HFFc6 (cell line): ENCODE measurements at places on chromosomes 4 and X. TPM values are rescaled to one million over a fixed set of nuclear protein-coding genes. Genes with fewer than 3 reads are reported as not detected.

GRCh38 chr4:99657798-99658197 is at the start of gene C4orf54:
Gene C4orf54 (minus strand): TSS chr4:99657828. CDS start chr4:99654648, 3,180 bp downstream.
- H3K4me3 ChIP-seq = no peak within 1 kb of the TSS
- peaks cover 27% of the 10 kb centered on the region for H3K4me1 ChIP-seq
- DNase-seq = no peak
- H3K27ac ChIP-seq = no peak within 1 kb of the TSS

GRCh38 chrX:117936118-117936517 is 180.5 kb downstream of the KLHL13 start:
- H3K36me3 ChIP-seq = no peaks in the 10 kb centered on the region
- no peak overlapping the region for H3K27ac ChIP-seq
- DNase-seq = no peak
- H3K27me3 ChIP-seq = no peaks in the 10 kb centered on the region
- H3K4me3 ChIP-seq = no peak overlapping the region

- H3K4me1 ChIP-seq = no peaks in the 10 kb centered on the region
- DNase-seq = no peak
- no peak overlapping the region for H3K4me3 ChIP-seq
- H3K36me3 ChIP-seq = no peaks in the 10 kb centered on the region
- no peaks in the 10 kb centered on the region for H3K27me3 ChIP-seq
- H3K27ac ChIP-seq = no peak overlapping the region
Measured at GRCh38 chr4:62814510-62815047, 1594.7 kb downstream of the TECRL start.

- DNase-seq = no peak
- no peak overlapping the region for H3K27ac ChIP-seq
- peaks cover 67% of the 10 kb centered on the region for H3K4me1 ChIP-seq
- peaks cover 19% of the 10 kb centered on the region for H3K36me3 ChIP-seq
Measured at GRCh38 chr4:87053802-87054767, 119.3 kb downstream of the AFF1 start.

DNA sequence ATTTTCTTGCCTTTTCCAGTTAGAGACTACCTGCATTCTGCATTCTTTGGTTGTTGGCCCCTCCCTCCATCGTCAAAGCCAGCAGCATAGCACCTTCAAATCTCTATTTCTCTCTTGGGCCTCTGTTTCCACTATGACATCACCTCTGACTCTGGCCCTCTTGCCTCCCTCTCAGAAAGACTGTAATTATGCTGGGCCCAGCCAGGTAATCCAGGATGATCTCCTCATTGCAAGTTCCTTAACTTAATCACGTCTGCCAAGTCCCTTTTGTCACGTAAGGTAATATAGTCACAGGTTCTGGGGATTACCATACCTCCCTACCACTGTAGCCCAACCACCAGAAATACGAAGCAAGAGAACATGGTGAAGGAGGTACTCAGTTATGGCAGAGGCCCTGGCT is 39.3 kb upstream of the NYX start:
- DNase-seq = no peak
- no peak overlapping the region for H3K27ac ChIP-seq
- H3K4me1 ChIP-seq = peaks cover 5% of the 10 kb centered on the region; the same call in 1 of the 2 replicates
- peaks cover 2% of the 10 kb centered on the region; the same call in 1 of the 2 replicates for H3K27me3 ChIP-seq

GRCh38 chr4:94491322-94491721 is 39.6 kb downstream of the PDLIM5 start:
- peaks cover 3% of the 10 kb centered on the region; the same call in 1 of the 2 replicates for H3K27me3 ChIP-seq
- DNase-seq = peak; percentile 49
- peak overlapping the region; percentile 86 for H3K27ac ChIP-seq
- H3K4me3 ChIP-seq = peak overlapping the region; percentile 81

DNA sequence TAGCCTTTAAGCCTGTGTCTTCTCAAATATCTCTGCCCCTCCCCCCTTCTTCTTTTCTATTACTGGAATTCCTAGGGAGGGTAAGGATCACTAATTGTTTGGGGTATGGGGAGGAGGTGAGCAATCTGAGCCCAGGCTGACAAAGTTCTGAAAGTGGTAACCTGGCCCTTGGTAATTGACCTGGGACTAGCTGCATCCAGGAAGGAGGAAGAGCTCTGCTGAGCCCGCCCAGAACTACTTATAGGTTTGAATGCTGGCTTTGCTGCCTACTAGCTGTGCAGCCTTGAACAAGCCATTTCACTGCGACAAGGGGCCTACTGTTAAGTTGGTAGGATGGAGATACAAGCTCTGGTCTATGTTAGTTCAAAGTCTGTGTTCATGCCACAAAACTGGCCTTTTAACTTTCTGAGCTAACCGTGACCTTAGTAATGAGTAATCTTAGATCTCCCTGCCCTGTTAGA is 37.8 kb downstream of the DGKK start:
- H3K4me1 ChIP-seq = no peaks in the 10 kb centered on the region
- no peaks in the 10 kb centered on the region; the same call in 1 of the 2 replicates for H3K36me3 ChIP-seq
- H3K27me3 ChIP-seq = no peaks in the 10 kb centered on the region
- H3K27ac ChIP-seq = no peak overlapping the region
- DNase-seq = no peak

DNA sequence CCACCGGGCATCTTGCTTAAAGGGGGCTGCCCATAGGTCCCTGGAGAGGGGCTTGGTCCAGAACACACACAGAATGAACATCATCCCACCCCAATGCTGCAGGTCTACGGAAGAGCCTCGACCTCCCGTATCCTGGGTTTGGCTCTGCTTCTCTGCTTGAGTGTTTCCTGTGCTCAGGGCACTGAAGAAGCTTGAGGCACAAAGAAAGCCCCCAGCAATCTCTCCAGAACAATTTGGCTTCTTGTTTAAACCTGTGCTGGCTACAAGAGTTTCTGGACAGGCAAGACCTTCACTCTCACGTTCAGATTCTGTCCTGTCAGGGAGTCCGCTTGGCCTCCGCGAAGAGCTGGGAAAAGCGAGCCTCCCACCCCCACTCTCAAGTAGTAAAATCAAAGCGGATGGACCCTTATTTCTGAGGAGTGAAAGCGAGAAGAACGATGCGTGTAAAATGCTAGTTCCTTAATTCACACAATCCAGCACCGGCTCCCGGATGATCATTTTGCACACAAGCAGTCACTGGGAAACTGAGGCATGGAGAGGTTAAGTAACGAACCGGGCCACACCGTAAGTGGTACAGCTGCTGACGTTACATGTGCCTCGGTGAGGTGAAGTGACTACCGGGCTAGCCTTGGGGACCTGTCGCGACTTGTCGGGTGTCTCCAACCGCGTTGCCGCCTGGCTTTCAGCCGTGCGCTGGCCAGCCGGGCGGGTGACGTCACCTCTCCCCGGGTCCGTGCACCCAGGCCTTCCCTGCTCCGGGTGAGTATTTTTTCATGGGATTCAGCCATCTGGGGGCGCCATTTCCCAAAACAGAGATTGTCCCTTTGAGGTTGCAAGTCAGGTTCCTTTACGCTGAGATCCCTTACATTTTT is 3.1 kb upstream of the SFRP2 start:
- peaks cover 59% of the 10 kb centered on the region for H3K27me3 ChIP-seq
- no peaks in the 10 kb centered on the region for H3K36me3 ChIP-seq
- no peak overlapping the region for H3K4me3 ChIP-seq
- DNase-seq = no peak
- H3K4me1 ChIP-seq = no peaks in the 10 kb centered on the region; the same call in 1 of the 2 replicates

DNA sequence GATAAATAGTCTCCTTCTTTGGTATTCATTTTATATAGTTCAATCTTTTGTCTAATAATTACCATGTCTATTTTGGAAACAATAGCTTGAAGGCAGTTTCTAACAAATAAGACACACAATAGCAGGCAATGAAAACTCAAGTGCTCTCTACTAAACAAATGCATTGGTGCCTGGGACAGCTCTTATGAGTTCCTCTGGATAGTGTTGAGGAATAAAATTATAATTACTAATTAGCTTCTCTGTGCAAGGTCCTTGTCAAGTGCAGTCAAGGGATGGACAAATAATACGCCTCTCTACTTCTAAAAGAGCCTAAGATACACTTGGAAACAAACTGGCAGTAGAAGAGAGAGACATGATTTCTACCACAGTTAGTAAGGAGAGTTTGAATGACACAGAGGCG is 229.0 kb upstream of the GLRA2 start:
- H3K36me3 ChIP-seq = no peaks in the 10 kb centered on the region
- no peak for DNase-seq
- no peaks in the 10 kb centered on the region for H3K4me1 ChIP-seq
- no peak overlapping the region for H3K27ac ChIP-seq
- H3K27me3 ChIP-seq = no peaks in the 10 kb centered on the region
- H3K4me3 ChIP-seq = no peak overlapping the region

DNA sequence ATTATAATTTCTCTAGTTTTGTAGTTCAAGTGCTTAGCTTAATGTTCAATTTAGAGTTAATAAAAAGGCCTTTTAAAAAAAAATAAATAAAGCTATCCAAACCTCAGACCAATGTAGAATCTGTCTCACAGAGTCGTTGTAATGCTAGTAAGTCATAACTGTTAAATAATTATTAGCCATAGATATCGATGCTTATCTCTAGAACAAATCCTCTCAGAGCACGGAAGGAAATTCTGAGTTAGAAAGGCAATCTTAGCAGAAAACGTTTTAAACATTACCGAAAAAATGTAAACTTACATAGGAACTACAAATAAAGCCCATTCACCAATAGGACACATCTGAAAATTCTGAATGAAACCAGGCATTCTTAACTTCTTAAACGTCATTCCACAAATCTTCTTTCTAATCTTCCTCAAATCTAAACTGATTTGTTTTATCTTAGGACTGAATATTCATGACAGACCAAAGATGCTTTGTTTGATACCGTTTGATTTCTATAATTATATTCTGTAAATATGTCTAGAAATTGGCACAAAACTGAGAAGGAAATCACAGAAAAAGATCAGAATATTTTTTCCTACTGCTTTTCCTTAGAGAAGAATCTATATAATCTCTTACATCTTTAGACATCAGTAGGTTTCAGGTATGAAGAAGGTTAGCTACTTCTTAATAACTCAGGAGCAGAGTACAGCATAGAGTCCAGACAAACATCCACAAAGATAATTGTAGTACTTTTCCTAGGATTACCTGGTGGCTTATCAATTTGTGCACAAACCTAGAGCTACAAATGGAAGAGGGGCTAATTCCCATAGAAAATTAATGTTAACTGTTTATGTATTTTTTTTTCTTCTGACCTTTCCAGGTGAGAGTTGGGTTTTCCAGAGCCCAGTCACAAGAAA is 140.7 kb downstream of the BTC start:
- H3K27me3 ChIP-seq = peaks cover 11% of the 10 kb centered on the region; the same call in 1 of the 2 replicates
- H3K27ac ChIP-seq = no peak overlapping the region
- peaks cover 7% of the 10 kb centered on the region; the same call in 1 of the 2 replicates for H3K36me3 ChIP-seq
- peaks cover 11% of the 10 kb centered on the region for H3K4me1 ChIP-seq

GRCh38 chr4:42809419-42810084 is 83.0 kb upstream of the GRXCR1 start:
- H3K4me1 ChIP-seq = no peaks in the 10 kb centered on the region
- no peaks in the 10 kb centered on the region for H3K36me3 ChIP-seq
- no peak overlapping the region for H3K4me3 ChIP-seq
- DNase-seq = no peak
- H3K27ac ChIP-seq = no peak overlapping the region
- H3K27me3 ChIP-seq = peaks cover 2% of the 10 kb centered on the region; the same call in 1 of the 2 replicates

- H3K27ac ChIP-seq = peak overlapping the region; percentile 58
- H3K4me1 ChIP-seq = peaks cover 23% of the 10 kb centered on the region
- no peaks in the 10 kb centered on the region for H3K27me3 ChIP-seq
Measured at GRCh38 chrX:40096395-40097091, 1.2 kb downstream of the BCOR start.

DNA sequence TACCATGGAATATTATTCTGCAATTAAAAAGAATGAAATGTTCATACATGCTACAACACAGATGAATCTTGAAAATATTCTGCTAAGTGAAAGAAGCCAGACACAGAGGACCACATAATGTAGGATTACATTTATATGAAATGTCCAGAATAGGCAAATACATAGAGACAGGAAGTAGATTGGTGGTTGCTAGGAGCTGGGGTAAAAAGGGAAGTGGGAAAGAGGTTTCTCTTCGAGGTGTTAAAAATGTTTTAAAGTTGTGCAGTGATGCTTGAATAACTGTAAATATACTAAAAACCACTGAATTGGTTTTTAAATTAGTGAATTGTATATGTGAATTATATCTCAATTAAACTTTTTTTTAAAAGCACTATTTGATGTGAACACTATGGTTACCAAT is 3.6 kb upstream of the NXT2 start:
- DNase-seq = no peak
- H3K27ac ChIP-seq = no peak overlapping the region
- H3K36me3 ChIP-seq = no peaks in the 10 kb centered on the region

DNA sequence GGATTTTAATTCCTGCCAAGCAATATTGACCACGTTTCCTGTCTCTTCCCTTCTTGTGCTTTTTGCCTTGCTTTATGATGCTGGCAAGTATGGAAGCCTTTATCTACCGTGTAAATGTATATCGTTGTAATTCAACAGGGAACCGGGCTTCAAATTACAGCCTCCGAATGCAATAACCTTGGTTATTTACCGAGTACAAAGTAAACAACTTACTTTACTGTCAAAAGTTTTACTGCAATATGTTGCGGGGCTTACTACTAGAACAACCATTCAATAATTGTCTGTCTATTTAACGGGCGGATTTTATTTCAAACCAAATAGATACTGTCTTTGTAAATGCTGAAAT is 73.1 kb downstream of the PALLD start:
- peaks cover 52% of the 10 kb centered on the region for H3K4me1 ChIP-seq
- no peaks in the 10 kb centered on the region for H3K36me3 ChIP-seq
- DNase-seq = no peak
- H3K27me3 ChIP-seq = no peaks in the 10 kb centered on the region; the same call in 1 of the 2 replicates

Gene GYG2
- total RNA-seq = 0.11 to 0.48 TPM in 2 of 3 replicates, not detected in the other

Gene MGAT4D
- not detected in 3 replicates for total RNA-seq

Gene UGT2B15
- total RNA-seq = not detected in 3 replicates

Gene COX7B2
- total RNA-seq = not detected in 3 replicates

Gene PYURF
- total RNA-seq = 73.4 to 74.1 TPM (median 73.5 TPM) in 3 replicates

Gene CLDN22
- total RNA-seq = not detected in 3 replicates

Gene DUSP21
- not detected in 3 replicates for total RNA-seq

Gene TBX22
- not detected in 3 replicates for total RNA-seq
